Stimulated activated CD4-positive, alpha-beta T cell treated with anti-CD3 and anti-CD28 coated beads, Interleukin-2, amount 100 ng/mL, for 24 hours (primary cell): ENCODE measurements at places on chromosomes 4 and X.

DNA sequence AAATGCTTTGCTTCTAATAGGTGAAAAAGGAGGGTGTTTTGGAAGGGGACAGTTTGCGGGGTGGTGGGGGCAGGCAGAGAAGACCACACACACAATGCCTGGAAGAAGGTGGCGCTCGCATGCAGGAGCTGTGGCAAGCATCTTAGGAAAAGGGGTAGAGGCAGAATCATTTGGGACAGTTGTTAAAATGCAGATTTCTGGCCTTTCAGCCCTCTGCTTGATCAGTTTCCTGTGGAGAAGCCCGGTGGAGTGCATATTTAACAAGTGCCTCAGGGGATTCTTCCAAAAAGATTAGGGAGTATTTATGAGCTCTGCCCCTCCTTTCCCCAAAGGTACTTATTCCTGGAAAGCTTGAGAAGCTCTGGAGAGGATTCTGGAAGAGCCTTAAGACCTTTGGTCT is 4.8 kb downstream of the NOCT start:
- no peak for DNase-seq

GRCh38 chr4:166838975-166839614 is 395.2 kb downstream of the SPOCK3 start:
- DNase-seq = no peak

DNA sequence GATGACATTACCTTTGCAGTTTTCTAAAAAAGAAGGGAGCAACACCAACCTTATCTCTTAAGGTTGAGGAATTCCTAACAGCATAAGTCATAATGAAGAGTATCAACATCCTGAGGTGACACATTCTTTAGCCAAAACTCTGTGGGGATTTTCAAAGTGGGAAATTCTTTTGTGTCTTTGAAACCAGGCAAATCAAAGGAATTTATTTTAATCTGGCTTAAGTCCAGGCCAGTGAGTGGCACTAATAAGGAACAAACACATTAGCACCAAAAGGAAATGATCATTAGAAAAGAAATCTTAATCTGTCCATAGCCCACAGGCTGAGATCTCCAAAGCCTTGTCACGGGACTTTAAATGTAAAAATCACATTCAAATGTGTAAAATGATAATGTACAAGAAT is 110.1 kb downstream of the LARP7 start:
- no peak for DNase-seq

DNA sequence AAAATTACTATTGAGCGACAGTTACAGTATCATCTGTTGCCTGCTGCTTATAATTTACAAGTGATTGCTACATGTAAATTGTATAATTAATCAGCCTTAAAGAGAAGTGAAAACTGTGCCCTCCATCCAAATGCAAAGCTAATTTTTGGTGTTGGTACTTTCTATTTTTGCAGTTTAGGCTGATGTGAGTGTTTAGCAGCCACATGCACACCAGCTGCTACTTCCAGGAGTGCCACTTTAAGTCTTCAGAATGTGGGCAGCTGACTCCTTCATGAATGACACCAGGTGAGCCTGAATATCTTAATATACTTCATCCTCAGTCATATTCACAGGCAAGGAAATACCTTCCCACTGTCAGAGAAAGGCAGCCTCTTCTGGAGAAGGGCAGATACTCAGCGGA is 149.8 kb upstream of the RASGEF1B start:
- no peak for DNase-seq

- DNase-seq = no peak
These were observed 87.4 kb upstream of the CT45A1 start for GRCh38 chrX:135625995-135626394.

DNA sequence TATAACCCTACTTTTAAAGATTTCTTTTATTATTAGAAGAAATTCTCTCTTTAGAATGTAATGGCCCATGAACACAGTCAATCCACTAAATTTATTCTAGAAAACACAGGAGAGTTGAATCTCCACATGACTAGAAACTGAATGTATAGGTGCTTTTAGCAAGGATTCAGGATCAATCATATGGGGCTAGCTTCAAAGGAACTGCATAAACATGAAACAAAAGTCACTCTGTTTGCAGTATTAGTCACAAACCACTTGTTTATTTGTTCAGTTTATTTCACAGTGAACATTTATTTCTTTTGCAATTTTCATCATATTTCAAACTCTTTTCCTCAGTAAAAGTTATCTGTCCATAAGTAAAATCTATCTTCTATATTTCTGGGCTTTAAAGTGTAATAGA is 1604.6 kb downstream of the PCDH18 start:
- DNase-seq = no peak

- no peak for DNase-seq
These were observed 73.2 kb downstream of the FBXW7 start for GRCh38 chr4:152462695-152463094.

DNA sequence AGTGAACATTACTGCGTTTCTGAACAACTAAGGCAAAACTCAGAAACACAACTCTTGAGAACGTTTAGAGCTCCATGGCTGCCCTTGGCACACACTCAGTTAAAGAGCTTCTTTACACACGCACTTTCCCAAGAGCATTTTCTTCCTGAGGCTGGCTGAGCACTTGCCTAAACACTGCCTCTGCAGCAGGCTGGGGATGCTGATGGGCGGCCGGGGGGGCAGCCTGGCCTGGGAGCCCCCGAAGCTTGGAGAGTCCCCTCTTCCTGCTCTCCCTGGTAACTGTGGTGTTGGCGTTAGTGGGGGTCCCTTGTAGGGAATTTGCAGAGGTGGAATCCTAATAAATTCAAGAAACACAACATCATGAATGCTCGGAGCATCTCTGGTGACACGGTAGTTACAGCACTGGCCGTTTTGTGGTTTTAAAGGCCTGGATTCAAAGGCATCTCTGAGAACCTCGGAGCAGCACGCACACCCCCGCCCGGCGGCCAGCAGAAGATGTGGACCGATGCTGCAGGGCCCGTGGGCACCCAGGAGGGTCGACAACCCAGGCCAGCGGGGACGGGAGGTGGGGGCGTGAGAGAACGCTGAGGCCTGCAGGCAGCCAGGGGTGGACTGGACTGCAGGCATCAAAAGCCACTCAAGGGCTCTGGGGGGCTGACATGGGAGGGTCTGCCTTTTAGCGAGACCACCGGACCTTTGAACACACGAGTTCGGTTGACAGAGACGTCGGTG is 45.4 kb downstream of the FGFRL1 start:
- DNase-seq = no peak

GRCh38 chr4:88971536-88971935 is 85.4 kb downstream of the FAM13A start:
- DNase-seq = no peak

- no peak for DNase-seq
These were observed 133.1 kb downstream of the HMX1 start for GRCh38 chr4:8738471-8738931.

DNA sequence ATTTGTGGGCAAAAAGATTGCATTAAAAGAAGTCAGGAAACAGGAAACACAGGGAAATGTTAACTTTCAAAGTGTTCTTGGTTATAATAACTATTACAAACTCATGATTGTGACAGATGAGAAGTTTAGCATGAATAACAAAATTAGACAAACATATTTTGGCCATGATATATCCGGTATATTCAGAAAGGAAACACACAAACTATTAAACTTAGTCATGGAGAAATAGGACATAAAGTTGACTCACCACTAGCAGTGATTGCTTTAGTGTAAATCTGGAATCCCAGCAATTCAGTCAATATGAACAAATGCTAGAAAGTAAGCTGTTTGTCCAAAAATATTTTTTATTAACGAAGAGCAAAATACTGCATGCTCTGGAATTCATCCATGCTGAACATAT is 1299.9 kb downstream of the C4orf33 start:
- DNase-seq = no peak

DNA sequence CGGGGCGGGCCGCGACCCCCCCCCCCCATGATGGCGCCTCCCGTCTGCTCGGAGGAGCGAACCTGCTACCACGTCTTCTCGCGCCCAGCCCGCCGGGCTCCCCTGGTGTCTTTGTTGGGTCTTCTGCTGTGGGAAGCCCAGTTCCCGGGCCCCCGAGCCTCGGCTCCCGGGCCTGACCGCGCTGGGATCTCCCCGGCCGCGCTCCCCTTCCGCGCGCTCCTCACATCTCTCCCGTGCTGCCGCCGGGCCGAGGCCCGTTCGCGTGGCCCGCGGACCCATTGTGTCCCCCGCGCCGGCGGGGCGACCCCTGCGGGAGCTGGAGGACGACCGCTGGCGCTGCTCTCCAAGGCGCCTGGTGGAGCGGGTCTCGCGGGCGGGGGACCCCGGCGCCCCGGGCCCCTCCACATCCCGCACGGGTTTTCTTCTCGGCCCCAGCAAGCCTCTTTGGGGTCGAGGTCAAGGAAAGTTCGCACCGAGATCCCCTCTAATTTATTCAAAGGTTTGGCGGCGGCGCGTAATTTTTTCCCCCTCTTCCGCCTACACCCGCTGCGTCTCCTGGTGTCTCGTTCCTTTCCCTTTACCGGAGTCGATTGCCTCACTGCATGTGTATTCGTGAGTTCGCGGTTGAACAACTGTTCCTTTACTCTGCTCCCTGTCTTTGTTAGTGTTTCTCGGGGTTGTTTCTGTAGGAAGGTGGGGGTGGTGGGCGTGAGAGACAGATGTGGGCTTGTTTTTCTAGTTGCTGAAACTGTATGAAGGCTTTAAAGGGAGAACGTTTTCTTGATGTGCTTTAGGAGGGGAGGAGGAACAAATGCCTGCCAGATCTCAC is 770 bp downstream of the SMAD1 start:
- peak; percentile 81 for DNase-seq

DNA sequence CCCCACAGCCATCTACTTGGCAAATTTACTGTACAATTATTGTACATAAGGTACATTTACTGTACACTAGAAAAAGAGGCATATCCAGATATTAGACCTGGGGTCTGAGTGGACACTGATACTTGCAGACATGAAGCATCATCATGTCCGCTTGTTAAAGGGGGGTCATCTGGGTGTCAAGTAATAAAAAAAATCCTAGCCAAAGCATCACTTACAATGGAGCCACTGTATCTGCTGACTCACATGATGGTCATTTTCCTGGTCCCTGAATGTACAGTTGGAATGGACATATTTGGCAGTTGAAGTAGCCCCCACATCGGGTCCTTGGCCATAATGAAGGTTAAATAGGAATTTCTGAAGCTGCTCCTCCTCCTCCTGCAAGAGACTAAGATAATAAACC is 228.8 kb downstream of the THOC2 start:
- no peak for DNase-seq

DNA sequence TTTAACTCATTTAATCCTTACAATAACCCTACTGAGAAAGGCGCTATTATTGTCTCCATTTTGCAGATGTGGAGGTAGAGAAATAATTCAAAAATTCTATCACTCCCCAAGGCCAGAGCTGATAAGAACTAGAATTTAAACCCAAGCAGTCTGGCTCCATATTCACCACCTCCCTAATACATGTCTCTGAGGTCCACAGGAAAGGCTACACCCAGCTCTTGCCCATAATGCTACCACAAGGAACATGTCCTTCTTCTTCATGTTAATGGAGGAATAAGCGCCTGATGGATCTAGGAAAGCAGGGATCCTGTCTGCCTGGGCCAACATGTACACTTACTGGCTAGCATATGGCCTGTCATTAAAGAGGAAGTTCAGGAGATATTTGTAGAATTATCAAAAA is 16.3 kb downstream of the APBB2 start:
- DNase-seq = no peak

- DNase-seq = no peak
These were observed 16.8 kb upstream of the DHX15 start for GRCh38 chr4:24601121-24601520.

- no peak for DNase-seq
These were observed 4.2 kb upstream of the MAB21L2 start for GRCh38 chr4:150577796-150578195.

DNA sequence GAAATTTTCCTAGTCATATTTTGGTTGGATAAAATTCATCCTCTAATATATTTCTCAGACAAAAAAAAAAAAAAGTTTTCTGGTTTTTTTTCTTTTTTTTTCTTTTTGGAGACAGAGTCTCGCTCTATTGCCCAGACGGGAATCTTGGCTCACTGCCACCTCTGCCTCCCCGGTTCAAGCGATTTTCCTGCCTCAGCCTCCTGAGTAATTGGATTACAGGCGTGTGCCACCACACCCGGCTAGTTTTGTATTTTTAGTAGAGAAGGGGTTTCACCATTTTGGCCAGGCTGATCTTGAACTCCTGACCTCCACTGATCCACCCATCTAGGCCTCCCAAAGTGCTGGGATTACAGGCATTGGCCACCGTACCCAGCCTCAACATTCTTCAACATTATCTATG is 432.7 kb upstream of the PABPC4L start:
- DNase-seq = no peak

DNA sequence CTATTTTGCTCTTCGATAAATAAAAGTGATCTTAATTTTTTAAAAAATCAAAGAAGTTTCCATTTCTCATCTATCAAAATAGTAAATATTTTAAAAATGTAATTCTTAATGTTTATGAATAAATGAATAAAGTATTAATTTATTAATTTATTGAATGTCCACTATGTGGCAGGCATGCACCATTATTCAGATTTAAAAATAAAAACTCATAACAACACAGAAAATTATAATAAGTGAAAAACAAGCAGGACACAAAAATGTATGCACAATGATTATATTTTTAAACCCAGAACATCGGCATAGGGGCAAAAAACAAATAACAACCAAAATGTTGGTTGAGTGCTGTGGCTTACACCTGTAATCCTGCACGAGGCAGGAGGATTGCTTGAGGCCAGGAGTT is 5.3 kb upstream of the PYURF start:
- DNase-seq = no peak

- DNase-seq = no peak
These were observed 12.2 kb downstream of the WDR1 start for GRCh38 chr4:10104211-10104990.

DNA sequence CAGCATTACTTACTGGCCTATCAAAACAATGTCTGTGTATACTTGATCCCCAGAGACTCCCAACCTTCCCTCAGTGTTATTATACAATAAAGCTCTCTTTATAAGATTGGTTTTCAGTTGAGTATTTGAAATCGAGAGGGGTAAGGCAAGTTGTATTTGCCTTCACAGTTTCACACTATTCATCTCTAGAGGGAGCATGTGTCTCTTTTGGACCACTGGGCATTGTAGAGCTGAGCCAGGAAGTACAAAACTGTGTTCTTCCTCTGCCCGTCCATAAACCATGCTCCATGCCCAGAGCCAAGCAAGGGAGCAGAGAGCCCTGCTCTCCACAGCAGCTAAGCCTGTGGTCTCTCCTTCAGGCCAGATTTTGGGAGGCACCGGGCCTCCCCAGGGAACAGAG is 61.5 kb upstream of the HHIP start:
- DNase-seq = no peak

- no peak for DNase-seq
These were observed 19.7 kb downstream of the SPIN3 start for GRCh38 chrX:56975611-56976010.
